ENCODE measurements at places on chromosomes 3 and 15. TPM values are rescaled to one million over a fixed set of nuclear protein-coding genes. Genes with fewer than 3 reads are reported as not detected.

Gene CFAP100
- total RNA-seq = not detected

Gene SELENOS
- total RNA-seq = 145 TPM

- DNase-seq = no peak
These were observed 19.3 kb upstream of the TMEM42 start for GRCh38 chr3:44842376-44842775.

GRCh38 chr3:134608771-134609435, 41.9 kb downstream of the KY start:
- no peak for DNase-seq

- no peak for DNase-seq
These were observed 49.9 kb downstream of the RPLP1 start for GRCh38 chr15:69502470-69503045.

GRCh38 chr15:37045859-37046740, 54.2 kb downstream of the MEIS2 start:
- DNase-seq = no peak

DNA sequence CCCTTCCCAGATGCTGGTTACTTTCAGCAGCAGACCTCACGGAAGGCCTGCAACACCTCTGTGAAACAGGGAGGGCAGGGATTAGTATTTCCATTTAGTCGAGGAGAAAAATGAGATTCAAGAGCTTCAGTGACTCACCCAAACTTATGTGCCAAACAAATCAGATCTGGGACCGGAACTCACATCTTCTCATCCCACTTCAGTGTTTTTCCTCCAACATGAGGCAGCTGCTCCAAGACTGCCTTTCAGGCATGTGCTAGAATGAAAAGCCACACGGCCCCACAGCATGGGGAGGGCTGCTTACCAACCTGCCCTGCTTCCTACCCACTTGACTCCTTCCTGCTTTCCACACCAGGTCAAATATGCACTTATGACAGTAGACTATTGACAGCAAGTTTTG, 129.4 kb upstream of the SLC24A5 start:
- no peak for DNase-seq
